ENCODE measurements at places on chromosomes 1 and 21.

DNA sequence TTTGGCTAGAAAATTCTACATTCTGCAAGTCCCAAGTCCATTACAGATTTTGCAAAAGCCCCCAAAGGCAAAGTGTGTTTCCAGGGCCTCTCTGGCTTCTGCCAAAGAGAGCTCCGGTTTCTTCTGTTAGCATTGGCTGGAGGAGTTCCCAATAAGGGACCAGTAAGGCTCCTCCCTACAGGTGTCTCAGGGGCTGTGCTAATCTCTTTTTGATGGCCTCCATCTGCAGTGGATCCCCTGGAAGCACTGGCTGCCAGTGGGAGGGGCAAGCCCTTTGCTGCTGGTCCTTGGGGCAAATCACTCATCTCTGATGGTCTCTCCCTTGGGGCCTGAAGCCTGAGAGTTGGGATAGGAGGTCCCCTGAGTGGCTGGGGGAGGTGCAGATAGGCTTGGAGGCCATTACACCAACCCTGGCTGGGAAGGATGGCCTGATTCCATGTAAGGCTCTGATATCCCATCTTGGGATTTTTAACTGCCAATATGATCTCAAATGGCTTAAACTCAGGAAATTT lies 89.1 kb upstream of the USP24 start:
- no peak for DNase-seq

DNA sequence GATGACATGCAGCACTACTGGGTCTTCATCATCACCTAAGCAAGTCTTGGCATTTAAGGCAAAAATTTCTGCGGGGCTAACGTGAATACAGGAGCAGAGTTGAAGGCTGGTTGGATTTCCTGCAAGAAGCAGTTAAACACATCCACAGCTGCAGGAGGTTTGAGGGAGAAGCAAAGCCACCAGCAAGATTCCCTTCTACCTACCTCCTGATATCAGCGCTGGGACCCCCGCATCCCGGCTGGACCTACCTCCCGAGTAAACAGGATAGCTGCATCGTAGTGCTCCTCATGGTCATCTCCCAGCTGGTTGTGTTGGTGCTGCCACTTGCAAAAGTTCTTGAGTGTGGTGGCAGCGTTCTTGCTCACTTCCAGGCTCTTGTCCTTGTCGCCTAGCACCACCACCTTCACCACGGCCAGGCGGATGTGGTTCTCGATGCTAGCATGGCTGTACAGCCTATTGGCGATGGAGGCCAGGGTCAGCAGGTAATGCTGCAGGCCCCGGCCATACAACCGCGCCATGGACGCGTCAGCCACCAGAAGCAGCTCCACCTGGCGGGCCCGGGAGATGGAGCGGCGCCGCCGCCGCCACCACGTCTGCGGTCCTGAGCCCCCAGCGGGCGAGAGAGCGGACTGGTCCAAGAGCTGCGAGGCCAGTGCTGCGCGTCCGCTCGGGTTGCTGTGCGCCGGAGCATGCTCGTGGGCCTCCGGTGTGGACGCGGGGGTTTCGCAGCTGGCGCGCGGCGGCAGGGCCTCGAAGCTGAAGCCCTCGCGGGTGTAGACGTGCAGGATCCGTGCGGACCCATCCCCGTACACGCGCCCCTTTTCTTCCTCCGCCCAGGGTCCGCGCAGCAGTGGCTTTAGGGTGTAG lies 1.6 kb downstream of the ADAMTS5 start:
- DNase-seq, result no peak

DNA sequence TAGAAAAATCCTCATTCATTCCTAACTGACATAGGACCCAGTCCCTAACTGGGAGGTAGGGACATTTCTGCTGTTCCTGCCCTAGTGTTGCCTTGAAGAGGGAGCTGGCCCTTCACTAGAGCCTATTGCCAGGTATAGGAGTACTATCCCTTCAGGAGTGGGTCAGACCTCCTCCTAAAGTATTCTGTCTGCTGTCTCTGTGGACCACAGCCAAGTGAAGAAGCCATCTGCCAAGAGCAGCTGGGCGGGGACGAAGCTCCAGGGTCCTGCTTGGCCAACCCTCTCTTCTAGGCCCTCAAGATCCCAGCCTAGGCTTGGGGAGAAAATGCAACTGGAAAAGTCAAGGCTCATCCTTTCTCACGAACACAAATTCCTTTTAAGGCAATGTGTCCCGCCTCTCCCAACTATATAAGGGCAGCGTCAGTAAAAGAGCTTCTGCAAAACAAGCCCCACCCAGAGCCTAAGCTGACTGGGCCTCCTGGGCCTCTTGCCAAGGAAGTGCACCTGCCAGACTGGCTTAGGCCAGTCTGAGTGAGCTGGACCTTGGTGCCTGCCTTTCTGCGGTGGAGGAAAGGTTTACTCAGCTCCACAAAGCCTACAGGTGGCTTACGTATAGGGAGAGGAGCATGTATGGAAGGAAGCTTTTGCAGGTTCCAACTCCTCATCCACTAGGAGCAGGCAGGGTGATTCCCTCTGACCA lies 638 bp upstream of the TUFT1 start:
- DNase-seq, result no peak

- no peak for DNase-seq
Measured at GRCh38 chr1:19036041-19036812, 79.8 kb upstream of the IFFO2 start.

- no peak for DNase-seq
Measured at GRCh38 chr1:61797045-61797755, 54.9 kb downstream of the PATJ start.

DNA sequence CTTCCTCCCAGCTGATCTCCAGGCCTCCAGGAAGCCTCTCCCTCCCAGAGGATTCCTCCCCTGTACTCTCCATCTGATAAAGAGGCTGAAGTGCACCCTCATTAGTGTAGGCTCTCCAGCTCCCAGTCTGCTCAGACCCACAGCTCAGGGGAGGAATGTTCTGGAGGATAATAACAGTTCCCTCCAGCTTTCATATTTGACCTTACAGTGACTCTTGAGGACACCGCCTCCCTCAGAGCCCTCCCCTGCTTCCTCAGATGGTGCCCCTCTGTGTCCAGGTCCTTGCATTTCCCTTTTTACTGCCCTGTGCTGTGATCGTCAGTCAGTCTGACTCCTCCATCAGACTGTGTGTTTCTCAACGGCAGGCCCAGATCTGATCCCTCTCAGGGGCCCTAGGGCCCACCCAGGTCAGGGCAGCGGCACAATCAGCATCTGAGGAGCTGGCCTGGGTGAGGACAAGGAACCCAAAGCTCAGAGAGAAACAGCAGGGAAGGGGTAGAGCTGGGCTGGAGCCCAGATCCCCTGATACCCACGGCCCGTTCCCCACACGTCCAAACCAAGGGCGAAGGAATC lies 1.1 kb upstream of the SHISAL2A start:
- DNase-seq, result no peak

DNA sequence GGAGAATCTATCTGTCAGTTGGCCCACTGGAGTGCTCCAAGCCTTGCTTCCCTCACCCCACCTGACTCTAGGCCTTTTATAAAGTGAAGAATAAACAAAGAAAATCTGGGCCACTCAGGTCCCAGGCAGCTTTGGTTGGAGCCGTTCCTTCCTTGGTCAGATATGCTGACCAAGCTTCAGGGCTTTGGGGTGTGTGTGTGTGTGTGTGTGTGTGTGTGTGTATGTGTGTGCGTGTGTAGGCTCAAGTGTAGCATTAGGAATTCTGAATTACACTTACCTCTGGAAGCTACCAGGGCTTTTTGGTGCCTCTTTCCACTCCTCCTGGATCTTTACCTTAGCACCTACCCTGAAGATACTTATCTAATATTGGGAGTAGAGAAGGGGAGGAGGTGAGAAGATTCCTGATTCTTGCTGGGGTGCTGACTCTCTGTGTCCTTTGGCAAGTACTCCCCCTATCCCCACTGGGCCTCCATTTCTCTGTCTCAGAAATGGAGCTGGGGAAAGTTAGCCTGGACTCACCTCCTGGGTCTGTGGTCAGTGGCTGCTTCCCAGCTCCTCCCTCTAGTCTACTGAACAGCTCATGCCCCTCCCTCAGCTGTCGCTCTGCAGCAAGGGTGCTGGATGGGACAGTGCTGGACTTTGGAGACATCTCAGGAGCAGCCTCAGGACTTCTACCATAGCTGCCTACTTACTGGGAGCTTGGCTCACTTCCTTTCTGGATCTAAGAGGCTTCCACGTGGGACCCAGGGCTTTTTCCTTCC lies 10.8 kb downstream of the FOXD2 start:
- DNase-seq, result no peak

DNA sequence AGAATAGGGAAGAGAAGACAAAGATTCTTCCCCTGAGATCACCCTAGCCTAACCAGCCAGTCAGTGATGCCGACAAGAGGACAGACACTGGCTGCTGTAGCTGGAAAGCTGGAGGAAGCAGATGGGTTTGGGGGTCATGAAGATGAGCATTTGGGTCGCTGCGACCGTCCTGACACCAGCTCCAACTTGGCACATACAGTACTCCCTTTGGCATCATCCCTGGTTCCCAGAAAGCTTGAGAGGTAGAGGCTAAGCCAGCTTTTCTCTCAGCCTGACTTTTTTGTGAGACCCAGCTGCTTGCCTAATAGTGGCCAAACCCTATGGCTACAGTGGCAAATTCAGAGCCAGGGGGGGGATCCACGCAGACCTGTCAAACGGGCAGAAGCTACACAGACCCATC lies 43.0 kb upstream of the IKBKE start:
- no peak for DNase-seq

- DNase-seq, result no peak
Measured at GRCh38 chr1:205951746-205952145, 8.5 kb upstream of the SLC26A9 start.

GRCh38 chr1:214583824-214584554 lies 19.0 kb upstream of the CENPF start:
- no peak for DNase-seq

DNA sequence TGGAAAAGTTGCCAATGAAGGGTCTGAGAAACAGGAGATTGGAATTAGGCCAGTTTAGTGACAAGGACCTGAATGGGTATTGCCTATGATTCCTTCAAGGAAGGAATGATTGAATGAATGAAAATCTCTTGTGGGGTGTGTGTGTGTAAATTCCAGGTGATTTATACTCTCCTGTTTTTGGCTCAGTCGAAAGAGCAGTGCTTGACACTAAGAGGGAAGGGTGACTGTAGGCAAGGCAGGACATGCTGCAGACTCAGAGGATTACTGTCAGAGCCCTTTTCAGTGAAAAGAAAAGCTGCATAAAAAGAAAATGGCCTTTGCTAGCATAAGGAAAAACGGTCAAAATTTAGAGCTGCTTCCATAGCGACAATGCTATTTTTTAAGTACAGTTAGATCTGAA lies 30.1 kb downstream of the C1orf21 start:
- no peak for DNase-seq

DNA sequence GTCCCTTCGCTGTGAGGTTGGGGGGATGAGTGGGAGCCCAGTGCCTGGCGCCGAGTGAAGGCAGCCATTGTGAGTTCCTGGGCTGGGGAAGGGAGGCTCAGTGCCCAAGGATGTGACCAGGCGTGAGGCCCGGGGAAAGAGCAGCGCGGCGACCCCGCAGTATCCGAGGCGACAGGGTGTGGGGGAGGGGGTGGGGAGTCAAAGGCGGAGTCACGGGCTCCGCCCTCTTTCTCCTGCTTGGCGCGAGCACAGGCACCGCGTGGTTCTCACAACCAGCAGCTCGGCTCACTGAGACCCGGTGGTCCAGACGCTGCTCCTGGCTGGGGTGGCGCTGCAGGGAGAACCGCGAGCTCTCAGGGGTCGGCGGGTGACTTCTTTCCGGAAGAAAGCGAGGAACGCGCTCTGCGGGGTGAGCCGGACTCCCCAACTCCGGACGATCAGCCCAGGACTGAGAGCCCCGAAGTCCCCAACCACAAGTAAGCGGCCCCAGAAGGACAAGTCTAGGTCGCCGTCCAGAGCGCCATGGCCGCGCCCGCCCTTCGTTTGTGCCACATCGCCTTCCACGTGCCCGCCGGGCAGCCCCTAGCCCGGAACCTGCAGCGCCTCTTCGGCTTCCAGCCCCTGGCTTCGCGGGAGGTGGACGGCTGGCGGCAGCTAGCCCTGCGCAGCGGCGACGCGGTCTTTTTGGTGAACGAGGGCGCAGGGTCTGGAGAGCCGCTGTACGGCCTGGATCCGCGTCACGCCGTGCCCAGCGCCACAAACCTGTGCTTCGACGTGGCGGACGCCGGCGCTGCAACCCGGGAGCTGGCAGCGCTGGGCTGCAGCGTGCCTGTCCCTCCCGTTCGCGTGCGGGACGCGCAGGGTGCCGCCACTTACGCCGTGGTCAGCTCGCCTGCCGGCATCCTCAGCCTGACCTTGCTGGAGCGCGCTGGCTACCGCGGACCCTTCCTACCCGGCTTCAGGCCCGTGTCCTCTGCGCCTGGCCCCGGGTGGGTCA lies at the start of gene HPDL:
Gene HPDL, plus strand, starts transcription at position 269 of the 997 bp plus-strand sequence. Its CDS starts 254 bp downstream, at position 523.
- DNase-seq, result peak; percentile 48

DNA sequence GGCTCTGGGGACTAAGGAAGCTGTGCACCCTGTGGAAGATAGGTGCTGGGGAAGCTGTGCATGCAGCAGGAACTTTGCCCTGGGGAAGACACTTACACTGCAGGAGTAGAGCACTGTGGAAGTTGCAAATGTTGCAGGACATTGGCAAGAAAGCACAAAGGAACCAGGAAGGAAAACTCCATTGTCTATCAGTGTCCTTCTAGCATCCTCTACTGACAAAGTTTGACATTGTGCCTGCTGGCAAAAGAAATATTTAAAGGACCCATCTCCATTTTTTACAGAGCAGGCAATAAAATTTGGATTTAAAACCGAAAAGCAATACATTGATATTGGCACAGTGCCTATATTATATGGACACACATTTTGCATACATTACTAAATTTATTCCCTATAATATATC lies 394.1 kb downstream of the PBX1 start:
- DNase-seq, result no peak

GRCh38 chr1:169550294-169550693 lies 36.0 kb downstream of the F5 start:
- no peak for DNase-seq

- no peak for DNase-seq
Measured at GRCh38 chr1:154346276-154346917, 21.1 kb downstream of the ATP8B2 start.

DNA sequence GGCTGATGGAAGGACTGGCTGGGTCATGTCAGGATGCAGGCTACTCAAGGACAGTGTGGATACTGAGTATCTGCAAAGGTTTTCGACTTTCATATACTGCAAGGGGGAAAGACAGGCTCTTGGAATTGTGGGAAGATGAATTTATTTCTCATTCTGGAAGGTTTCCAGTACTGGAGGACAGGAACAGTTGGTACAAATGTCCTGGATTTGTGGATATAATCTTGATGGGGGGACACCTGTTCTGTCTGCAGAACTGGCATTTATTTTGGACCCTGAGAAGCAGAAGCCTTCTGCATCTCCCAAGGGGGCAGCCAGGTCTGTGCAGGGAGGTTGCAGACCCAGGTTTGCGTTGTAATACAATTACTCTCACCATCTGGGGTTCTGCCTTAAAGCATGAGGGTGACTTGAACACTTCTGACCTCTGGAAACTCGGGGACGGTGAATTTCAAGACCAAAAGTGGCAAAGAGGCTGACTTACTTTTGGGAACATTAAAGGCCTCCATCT lies 65.8 kb downstream of the NOS1AP start:
- no peak for DNase-seq

- DNase-seq, result no peak
Measured at GRCh38 chr1:115142616-115143015, 53.3 kb upstream of the TSPAN2 start.

Measured in activated CD4-positive, alpha-beta T cell treated with anti-CD3 and anti-CD28 coated beads, Interleukin-2, amount 50 U/mL, for 24 hours (primary cell).